Left colon (tissue), 2 donors: ENCODE measurements at places on chromosomes 16 and 17. TPM values are rescaled to one million over a fixed set of nuclear protein-coding genes. Genes with fewer than 3 reads are reported as not detected.

The GPRC5C gene
- total RNA-seq: 161 TPM

The PIPOX gene
- total RNA-seq: 0.46 TPM

The KCNH4 gene
- 0.06 TPM for total RNA-seq

The GFAP gene
- 0.11 TPM for total RNA-seq

The MYH3 gene
- total RNA-seq: 1.0 TPM

The TP53TG3C gene
- total RNA-seq: not detected

The IQCK gene
- total RNA-seq: 11.0 TPM

The PRAC1 gene
- 261 TPM for total RNA-seq

The KRTAP4-1 gene
- total RNA-seq: 0.34 TPM

The TOP2A gene
- total RNA-seq: 10.9 TPM

The SLC13A2 gene
- 26.5 TPM for total RNA-seq

The GRAPL gene
- 1.4 TPM for total RNA-seq

The CMTM1 gene
- total RNA-seq: 3.4 TPM

DNA sequence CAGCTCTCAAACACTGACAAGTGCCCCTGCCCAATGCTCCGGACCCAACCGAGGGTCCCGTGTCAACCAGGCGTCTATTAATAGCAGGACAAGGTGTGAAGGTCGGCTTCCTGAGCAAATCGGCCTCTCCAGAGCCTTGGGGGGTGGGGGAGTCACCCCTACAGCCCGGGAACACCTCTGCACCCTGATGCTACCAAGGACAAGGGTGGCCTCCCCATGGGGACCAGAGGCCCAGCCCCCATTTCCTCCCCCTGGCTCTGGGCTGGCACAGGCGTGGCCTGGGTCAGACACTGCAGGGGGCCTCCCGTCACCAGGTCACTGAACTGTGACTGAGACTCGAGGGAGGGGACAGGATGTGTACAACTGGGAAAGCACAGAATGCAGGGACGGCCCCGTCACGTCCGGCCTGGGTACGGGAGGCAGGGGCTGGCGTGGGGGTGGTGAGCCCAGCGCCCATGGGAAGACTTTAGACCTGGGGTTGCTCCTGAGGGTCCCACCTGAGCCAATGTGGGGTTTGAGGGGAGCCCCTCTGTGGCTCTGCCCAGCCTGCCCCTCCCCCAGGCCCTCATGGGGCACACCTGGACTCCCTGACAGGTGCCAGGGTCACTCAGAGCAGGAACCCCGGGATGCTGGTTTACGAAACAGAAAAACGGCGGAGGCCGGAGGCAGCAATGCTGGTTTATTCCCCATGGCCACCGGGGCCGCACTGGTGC, 579 bp upstream of the CYBA start:
- peak; percentile 70 for DNase-seq

DNA sequence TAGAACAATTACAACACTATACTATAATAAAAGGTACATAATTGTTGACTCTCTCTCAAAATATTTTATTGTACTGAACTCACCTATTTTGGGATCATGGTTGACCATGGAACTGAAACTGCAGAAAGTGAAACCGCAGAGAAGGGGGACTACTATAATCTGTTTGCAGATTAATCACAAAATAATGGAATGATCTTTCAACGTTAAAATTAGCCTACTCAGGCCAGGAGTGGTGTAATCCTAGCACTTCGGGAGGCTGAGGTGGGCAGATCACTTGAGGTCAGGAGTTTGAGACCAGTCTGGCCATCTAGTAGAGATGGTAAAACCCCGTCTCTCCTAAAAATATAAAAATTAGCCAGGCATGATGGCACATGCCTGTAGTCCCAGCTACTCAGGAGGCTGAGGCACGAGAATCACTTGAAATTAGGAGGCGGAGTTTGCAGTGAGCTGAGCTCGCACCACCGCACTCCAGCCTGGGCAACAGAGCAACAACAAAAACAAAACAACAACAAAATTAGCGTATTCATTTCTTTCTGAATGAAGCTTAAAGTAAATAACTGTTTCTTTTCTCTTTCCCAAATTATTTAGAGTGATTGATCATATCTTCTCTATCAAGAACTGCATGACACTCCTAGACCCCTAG, 45.6 kb downstream of the IKZF3 start:
- DNase-seq: no peak

- no peak for DNase-seq
These were observed 49.0 kb upstream of the HAS3 start for GRCh38 chr16:69056421-69056820.

DNA sequence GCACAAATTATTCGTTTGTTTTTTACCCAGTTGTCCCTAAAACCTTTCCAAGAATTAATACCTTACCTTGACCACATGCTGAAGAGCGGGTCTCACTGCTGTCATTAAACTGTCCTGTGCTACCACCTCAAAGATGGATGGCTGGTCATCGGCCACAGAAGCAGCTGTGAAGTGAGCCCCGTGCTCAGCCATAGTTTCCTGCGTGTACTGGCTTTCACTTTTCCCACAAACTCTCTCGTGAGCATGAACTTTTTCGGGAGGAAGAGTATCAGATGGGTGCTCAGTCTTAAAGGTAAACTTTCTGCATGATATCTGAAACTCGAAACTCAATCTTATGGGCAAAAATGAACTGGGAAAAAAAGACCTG, 558 bp downstream of the PEX12 start:
- DNase-seq: no peak

GRCh38 chr16:80591071-80591915, 50.5 kb downstream of the DYNLRB2 start:
- no peak for DNase-seq

DNA sequence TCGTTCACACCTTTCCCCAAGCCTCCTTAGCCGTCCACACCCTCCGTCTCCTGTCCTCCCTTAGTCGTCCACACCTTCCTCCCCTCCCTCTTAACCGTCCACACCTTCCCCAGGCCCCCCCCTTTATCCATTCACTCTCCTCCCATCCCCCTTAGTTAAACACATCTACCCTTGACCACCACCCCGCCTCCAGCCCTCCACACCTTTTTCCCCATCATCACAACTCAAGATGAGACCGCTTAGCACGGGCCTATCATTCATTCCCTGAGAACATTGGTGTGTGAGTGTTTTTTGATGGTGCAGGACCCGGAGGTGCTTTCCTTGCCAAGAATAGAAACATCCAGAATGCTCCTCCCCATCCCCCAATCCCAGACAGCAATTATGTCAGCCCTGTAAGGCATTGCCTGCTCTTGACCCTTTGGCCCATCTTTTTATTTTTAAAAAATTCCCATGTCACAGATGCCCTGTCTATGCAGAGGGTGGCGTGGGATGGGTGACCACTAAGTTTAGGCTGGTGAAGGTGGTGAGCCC, 1.4 kb downstream of the TENT4B start:
- DNase-seq: peak; percentile 38

- DNase-seq: no peak
These were observed 6.0 kb upstream of the CPD start for GRCh38 chr17:30372755-30373154.

DNA sequence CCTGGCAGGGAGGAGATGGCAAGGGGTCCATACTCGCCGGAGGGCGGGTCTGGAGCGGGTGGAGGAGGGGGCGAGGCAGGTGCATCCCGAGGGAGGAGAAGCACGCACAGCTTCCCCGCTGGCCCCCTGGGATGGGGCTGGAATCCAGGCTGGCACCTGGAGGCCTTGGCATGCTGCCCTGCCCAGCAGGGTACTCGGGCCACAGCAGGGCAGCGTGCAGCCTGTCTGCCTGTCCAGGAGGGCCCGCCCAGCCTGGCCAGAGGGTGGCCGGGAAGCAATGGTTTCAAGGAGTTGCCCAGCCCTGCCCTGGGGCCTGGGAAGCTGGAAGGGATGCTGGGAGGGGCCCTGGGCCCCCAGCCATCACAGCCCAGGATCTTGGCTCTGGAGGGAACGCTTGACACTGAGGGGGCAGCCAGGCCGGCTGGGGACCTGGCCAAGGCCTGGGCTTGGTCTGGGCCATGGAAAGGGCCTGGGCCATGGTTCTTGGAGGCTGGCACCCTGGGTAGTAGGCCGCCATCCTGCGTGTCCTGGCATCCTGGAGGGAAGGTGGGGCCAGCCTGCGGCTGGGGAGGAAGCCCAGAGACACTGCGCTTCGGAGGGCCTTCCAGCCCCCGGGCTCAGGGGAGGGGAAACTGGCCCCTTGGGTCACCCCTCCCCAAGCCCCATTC, 1.1 kb downstream of the GLIS2 start:
- DNase-seq: no peak

DNA sequence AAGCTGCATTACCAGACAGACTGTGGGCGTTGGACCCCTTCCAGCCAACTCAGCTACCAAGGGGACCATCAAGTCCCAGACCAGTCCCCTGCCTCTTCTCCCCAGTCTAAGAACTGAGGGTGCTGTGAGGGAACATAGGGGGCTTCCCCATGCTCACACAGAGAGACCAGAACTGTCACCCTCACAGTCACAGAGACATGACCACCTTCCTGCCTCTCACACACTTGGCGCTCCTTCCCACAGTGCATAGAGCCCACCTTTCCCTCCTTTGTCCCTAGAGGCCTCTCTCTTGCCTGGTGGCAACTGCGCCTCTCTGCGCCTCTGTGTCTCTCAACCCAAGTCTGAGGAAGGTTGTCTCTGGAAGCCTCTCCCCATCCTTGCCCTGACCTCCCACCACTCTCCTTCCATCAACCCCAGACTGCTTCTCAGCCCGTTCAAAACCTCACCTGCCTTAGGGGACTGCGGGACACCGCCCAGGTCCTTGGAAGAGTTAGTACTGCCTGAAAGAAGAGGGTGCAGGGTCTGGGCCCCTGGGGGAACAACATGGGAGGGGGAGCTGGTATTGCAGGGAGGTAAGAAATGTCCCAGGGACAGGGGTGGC, 6.1 kb upstream of the LHX1 start:
- no peak for DNase-seq

GRCh38 chr17:82052638-82053059, 951 bp downstream of the GPS1 start:
- DNase-seq: no peak

DNA sequence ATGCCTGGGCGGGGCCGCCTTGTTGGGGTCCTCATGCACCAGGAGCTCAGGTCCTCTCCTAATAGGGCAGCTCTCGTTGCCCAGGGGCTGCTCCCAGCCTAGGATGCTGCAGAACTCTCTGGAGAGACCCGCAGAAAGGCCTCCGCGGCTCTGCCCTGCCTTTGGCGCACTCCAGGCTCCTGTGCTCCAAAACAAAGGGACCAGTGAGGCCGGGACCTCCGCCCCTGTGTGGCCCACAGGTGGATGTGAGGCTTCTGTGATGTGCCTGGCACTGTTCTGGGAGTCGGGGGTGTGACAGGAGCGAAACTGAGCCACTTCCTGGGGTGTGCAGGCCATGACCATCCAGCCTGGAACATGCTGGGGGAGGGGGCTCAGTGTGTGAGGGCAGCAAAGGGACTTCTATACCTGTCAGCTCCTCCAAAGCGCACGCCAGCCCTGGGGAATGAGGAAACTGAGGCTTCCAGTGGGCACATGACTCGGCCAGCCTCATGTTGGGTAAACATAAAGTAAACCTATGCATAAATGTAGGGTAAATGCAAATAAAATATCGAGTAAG, 153.2 kb downstream of the IRF8 start:
- DNase-seq: no peak

GRCh38 chr16:55055262-55055661, 124.6 kb downstream of the IRX5 start:
- DNase-seq: no peak

- DNase-seq: no peak
These were observed 3.0 kb downstream of the RSAD1 start for GRCh38 chr17:50481648-50482047.

- no peak for DNase-seq
These were observed 248.2 kb downstream of the TOX3 start for GRCh38 chr16:52298769-52299168.

- DNase-seq: peak; percentile 87
These were observed 2.4 kb upstream of the BCKDK start for GRCh38 chr16:31105677-31106213.

GRCh38 chr17:39573447-39574298, 34.0 kb downstream of the NEUROD2 start:
- peak; percentile 72 for DNase-seq

- DNase-seq: no peak
These were observed 346.9 kb downstream of the C16orf95 start for GRCh38 chr16:86970279-86970678.

GRCh38 chr17:17351901-17352781, 49.0 kb downstream of the NT5M start:
- DNase-seq: no peak

- DNase-seq: no peak
These were observed 60.0 kb downstream of the HS3ST3B1 start for GRCh38 chr17:14360856-14361255.

DNA sequence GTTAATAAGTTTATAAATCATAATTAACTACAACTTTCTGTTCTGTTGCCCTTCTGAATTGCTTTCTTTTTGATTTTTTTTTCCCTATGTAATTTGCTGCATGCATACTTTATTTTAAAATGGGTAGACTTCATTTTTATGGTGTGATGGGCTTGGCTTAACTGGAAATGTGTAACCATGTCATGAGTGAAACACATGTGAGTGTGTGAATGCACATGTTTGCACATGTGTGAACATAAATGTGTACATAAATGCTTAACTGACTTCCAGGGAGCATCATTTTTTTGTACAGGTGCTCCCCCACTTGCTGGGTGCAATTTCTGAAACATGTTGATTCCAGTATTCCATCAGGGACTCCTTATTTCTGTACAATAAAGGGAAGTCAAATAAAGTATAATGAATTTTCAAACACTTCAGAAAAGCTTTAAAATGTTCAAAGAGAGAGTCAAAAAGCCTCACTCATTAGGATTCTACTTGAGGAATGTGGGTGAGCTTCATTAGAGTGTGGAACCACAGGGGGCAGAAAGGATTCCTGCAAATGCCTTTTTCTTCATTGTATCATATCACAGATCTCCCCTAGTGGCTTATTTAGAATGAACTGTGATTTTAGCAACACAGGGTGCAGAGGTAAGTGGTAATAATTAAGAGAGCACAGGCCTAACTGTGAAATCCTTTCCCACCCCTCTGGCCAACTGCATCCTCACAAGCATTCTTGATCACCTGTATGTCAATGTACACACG, 31.7 kb upstream of the CDH11 start:
- DNase-seq: no peak

DNA sequence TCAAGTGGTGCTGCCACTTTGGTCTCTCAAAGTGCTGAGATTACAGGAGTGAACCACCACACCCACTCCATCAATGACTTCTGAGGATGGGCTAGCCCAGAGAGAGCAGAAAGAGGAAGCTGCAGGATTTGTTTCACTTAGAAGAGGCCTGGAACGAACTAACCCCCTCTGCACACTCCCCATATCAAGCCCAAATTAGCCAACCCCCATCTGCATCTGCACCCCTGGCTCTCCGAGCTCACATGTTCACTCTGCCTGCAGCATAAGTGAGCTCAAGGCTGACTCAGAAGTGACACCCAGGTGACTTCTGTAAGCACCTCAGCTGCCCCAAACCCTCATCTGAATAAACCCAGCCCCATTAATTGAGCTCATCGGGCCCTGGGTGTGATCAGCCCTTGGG, 4.8 kb downstream of the SCNN1G start:
- DNase-seq: no peak

- no peak for DNase-seq
These were observed 134.8 kb upstream of the CDC42EP4 start for GRCh38 chr17:73446617-73447016.

- DNase-seq: no peak
These were observed 91.0 kb downstream of the RTN4RL1 start for GRCh38 chr17:1933875-1934715.

- DNase-seq: no peak
These were observed 143.1 kb downstream of the GSG1L start for GRCh38 chr16:27920391-27920891.

GRCh38 chr16:725463-726187, 618 bp downstream of the CCDC78 start:
- DNase-seq: no peak

- DNase-seq: peak; percentile 23
These were observed 18.3 kb upstream of the ATP2A3 start for GRCh38 chr17:3982541-3983017.
